GM12878 (cell line): ENCODE measurements at places on chromosomes 4 and X.

DNA sequence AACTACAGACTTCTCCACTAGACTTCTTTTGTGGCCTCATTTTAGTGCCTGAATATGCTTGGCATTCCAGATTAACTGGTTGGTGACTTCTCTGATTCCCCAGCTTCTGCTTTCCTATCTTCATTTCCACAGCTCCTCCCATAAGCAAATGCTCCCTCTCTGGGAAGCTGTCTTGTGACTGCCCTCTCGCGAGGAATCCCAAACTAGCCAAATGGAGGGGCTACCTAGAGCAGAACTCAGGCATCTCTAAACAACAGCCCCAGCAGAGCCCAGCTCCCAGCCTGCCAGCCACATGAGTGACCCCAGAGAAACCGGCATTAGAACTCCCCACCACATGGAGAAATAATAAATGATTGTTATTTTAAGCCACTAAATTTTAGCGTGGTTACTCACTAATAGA, 7.6 kb upstream of the VEGFD start:
- no peak for DNase-seq

GRCh38 chrX:7515681-7516413, 327.1 kb upstream of the VCX start:
- no peak for DNase-seq

DNA sequence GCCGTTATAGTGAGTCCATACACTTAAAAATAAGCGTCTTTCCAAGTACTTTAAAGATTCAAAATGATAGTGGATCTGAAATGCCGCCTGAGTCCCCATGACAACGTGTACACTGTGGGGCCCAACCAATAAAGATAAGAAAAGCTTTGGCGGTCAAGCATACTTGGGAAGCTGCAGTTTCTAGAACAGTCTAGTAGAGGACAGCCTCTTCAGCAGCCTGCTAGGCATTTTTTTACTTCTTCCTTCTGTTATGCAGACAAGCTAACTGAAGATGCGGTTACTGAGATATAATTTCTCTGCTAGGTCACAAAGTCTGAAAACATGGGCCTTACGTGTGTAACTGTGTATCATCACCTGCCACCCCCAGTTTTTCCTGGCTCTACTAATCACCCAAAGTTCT, 402 bp upstream of the UPRT start:
- DNase-seq: no peak

- no peak for DNase-seq
Measured at GRCh38 chr4:53752124-53752523, 160.8 kb upstream of the LNX1 start.
